CD4-positive, alpha-beta T cell treated with Interleukin-2 at 100 ng/mL for 4 hours (primary cell): ENCODE measurements at places on chromosomes 7 and 10.

DNA sequence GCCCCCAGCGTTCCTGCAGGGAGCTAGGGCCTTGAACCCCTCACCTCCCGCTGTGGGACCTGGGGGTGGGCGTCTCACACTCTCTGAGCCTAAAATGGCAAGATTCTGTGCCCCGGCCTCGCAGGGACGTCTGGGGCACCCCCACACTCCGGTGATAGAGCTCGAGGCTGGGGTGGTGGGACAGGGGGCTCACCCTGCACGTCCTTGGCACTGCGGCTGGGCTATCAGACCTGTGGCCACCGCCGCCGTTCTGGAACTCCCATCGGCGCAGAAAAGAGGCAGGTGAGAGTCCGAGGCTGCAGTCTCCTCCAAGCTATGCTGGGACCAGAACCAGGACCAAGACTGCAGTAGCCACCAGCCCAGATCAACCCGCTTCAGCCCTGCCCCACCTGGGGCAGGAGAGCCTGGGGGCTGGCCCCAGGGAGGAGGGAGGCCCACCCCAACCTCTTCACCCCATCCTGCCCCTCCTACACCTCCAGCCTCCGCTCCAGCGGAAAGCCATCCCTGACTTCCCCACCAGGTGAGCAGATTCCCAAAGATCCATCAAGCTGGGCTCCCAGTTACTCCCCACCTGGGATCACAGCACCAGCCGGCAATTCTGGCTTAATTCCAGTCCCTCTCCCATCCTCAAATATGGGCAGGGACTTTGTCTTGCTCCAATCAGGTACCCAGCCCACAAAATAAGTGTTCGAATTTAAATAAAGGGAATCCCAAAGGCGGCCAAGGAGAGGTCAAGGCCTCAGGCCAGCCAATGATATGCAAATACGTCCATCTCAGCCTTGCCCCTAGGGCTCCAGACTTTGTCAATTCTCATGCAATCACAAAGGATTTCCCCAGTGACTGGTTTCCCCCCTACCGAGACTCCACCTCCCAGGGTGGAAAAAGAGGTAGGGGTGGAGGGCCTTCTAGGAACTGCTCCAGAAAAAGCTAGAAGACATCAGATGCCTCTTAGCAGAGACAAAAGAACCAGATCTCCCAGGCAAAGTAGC lies 16.4 kb downstream of the TNRC18 start:
- DNase-seq = no peak

- no peak for DNase-seq
These were observed 64.1 kb downstream of the CFAP58 start for GRCh38 chr10:104417637-104418292.

DNA sequence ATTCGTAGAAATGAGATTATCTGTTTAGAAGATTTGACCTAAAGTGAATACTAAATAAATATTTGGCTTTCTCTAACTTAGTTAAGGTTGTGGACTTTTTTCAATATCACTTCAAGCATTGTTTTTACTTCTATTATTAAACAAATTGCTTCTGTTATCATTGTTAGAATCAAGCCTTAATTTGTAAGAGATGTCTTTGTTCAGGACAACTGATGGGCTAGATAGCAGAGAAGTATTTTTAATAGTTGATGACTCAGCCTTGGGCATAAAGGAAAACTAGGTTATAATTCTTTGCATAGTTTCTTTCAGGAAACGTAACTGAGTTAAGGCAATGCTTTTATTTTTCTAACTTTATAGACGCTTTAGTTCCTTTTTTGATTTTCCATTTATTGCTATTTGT lies 128.8 kb upstream of the SMIM30 start:
- DNase-seq = no peak

GRCh38 chr10:117830787-117831212 lies 215.9 kb downstream of the RAB11FIP2 start:
- DNase-seq = peak; percentile 7

DNA sequence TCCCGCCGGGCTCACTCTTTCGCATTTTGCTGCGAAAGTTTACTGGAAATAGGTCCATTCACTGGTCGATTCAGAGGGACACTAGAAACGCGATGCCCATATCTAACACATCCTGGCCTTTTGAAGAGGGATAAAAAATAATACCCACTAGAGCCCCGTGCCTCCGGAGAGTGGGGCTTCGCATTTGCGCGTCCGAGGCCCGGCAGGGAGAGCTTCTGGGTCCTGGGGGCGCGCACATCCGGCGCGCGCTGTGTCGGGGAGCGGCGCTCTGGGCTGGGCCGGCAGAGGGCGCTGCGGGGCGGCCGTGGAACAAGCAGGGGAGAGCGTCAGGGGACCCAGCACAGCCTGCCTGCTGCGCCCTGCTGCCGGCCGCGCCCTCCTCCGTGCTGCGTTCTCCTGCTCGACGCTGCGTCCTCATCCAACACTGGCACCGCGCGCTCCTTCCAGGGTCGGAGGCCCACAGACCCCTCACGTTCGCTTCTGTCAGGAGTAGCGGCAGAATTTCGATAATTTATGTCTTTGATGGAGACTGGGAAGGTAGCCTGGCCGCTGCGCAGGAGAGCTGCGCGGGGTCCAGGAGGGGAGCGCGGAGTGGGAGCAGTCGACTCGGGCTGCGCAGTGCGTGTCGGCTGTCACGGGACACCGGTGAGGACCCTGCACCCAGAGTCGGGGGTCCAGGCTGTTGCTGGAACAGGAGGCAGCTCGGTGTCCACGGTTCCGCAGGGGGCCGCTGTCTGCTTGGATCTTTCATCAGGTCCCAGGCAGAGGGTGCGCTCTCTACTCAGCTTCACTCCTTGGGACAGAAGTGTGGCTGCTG lies 41.5 kb upstream of the ZNF32 start:
- peak; percentile 86 for DNase-seq

GRCh38 chr10:13684806-13685482 lies 98.2 kb downstream of the PRPF18 start:
- no peak for DNase-seq

DNA sequence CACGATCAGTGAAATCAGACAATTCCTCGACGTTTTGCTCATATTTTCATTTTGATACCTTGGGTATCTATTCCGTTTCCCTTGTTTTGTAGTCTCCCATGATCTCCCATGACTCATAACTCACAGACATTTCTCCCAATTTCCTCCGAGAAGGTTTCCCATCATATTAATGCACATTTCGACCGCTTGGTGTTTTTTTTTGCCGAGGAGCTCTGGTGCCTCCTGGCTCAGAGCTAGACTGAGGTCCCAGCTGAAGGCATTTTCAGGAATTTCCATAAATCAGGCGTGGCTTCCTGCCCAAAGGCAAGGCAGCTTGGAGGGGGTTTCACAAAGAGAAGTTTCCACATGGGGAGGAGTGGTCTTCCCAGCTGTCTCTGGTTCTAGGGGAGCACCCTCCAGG lies 148.2 kb upstream of the TNS3 start:
- no peak for DNase-seq

DNA sequence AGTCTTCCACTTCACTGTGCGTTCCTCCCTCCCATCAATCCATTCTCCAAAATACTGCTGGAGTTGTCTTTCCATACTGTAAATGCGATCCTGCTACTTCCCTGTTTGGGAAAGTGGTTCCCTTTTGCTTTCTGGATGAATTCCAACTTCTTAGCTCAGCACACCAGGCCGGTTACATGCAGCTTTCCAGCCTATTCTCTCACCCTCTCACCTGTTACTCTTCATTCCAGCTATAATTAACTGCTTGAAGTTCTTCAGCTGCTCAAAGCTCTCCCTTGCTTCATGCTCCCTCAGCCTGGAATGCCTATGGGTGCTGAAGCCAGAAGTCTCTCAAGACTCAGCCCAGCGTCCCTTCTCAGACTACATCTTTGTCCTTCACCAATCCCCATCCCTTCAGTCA lies 6.0 kb upstream of the ZNRF2 start:
- no peak for DNase-seq

DNA sequence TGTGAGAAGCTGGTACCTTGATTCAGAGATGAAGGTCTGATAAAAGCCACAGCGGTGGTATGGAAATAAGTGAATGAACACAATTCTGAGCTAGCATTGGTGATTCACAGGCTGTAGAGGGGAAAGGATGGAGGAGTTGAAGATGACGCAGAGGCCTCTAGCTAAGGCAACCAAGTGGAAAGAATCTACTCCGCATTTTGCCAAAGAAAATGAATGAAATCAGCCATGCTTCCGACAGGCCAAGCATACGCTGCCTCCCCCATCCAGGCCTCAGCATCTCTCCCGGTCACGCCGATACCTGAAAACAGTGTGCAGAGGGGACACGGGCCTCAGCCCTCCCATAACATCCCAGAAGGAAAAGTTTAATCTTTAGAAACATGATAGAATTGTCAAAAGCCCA lies 124.3 kb upstream of the UNC5B start:
- DNase-seq = no peak

DNA sequence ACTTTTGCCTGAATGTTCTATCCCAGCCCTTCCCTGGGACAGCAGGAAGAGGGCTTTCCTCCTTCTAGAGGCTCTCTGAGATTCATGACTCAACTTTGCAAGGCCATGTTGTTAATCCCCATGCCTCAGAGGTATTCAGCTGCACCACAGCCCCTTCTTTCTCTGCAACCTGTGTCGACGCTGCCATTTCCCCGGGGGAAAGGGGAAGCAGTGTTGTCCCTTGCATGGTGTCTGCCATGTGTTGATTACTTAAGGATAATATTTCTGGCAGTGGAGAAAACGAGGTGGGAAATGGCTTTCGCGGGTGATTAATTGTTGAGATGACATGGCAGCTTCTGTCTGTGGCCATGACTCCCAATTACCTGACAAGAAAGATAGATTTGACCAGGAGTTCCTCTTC lies 133.1 kb downstream of the SORCS3 start:
- DNase-seq = no peak

DNA sequence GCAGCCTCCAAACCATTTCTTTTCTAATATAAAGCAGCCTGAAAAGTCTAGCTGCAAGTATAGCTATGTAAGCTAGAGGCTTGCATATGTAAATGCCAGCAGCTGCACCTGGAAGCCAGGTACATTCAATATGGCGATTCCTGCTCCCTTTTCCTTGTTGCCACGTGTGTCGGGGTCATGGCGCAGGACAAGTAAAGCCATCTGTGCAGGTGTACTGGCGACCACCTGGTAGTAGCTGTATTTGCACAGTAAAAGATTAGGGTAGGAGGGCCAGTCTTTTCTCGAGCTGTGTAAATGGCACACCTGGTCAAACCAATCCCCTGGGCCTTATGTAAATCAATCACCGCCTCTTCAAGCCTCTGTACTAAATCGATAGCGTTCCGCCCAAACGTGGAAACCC lies 484.5 kb downstream of the MAGI2 start:
- DNase-seq = no peak

GRCh38 chr10:74675484-74675883 lies 150.9 kb upstream of the KAT6B start:
- no peak for DNase-seq

- DNase-seq = no peak
These were observed 94.6 kb upstream of the SMNDC1 start for GRCh38 chr10:110399106-110399964.

GRCh38 chr7:76069238-76069638 lies 21.3 kb downstream of the MDH2 start:
- DNase-seq = no peak

DNA sequence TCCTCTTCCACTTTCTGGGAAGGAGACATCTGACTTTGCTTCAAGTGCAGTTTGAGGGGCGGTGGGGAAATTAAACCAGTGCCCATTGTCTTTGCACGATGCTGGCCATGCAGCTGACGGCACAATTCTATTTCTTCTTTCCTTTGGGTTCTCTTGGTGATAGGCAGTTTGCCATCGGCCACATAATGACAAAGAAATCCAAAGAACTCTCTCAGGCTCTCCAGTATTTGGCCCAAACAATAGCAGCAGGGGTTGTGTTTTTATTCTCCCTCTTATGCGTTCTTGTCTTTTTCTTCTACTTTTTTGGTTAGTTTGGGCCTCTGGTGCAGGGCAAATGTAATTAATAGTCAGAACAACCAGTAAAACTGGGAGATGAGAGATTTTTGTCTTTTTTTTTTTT lies 147.0 kb downstream of the EMX2 start:
- DNase-seq = no peak

DNA sequence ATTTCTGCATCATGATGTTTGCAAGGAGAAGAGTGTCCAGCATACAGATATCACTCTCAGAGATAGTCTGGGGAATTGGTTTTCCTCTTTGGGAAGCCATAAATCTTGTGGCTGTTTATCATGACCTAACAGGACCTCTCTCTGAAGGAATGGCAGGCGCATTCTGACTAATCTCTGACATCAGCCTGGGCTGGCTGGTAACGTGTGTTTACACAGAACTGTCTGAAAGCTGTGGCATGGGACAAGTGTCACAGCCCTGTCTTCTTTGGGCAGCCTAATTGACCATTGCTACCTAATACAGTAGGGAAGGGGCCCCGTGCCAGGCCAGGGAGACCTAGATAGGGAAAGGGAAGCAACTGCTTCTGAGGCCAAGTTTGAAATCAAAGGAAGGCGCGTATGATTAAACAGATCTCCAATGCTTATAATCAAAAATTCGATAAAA lies 73.9 kb upstream of the CABCOCO1 start:
- DNase-seq = no peak

GRCh38 chr7:98244871-98245270 lies 7.2 kb downstream of the TECPR1 start:
- no peak for DNase-seq
